ENCODE measurements at places on chromosomes 7 and 10. TPM values are rescaled to one million over a fixed set of nuclear protein-coding genes. Genes with fewer than 3 reads are reported as not detected.

GRCh38 chr10:31754803-31755624 lies 173.6 kb downstream of the ARHGAP12 start:
- no peak overlapping the region for H3K4me3 ChIP-seq
- peaks cover 23% of the 10 kb centered on the region for H3K4me1 ChIP-seq
- no peak overlapping the region for H3K27ac ChIP-seq
- no peaks in the 10 kb centered on the region for H3K36me3 ChIP-seq

GRCh38 chr10:32372000-32372875 lies 25.3 kb upstream of the EPC1 start:
- no peaks in the 10 kb centered on the region for H3K27me3 ChIP-seq
- peaks cover 4% of the 10 kb centered on the region for H3K36me3 ChIP-seq
- DNase-seq = no peak
- no peak overlapping the region for H3K4me3 ChIP-seq

The FKBP6 gene
- not detected for total RNA-seq

DNA sequence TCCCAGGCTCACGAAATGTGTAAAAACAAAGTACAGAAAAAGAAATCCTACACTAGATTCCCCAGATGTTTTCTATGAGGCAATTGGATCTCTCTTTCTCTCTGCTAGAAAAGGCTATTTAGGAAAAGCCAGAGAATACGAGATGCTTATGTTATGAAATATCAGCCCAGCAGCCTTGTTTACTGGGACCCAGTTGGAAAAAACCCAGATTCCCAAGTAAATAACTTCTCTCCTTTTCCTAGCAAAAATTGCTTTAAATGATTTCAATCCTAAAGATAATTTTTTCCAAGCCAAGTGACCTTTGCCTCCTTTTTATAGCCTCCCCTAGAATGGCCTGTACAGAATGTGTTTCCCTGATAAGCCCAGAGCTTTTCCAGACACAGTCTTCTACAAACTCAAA lies 199.3 kb downstream of the PLXNA4 start:
- H3K27me3 ChIP-seq = peaks cover 35% of the 10 kb centered on the region
- H3K27ac ChIP-seq = no peak overlapping the region
- no peaks in the 10 kb centered on the region for H3K36me3 ChIP-seq
- H3K4me1 ChIP-seq = no peaks in the 10 kb centered on the region
- DNase-seq = no peak

DNA sequence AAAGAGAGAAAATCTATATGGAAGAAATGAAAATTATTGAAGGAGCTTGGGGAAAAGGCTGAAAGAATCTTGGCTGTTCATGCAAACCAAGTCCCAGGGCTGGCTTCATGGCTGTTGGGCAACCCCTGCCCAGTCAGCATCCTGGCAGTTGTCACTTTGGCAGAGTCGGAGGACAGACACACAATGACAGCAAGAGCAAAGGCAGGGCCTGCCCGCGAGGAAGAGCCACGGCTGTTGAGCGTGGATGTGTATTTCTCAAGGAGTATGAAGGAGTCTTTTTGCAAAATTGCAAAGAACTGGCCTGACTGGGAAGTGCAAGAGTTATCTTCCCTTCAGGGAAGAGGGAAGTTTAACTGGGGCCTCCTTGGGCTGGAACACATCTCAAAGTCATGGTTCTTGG lies 11.7 kb downstream of the PTPRE start:
- H3K27ac ChIP-seq = no peak overlapping the region
- no peak overlapping the region for H3K4me3 ChIP-seq
- H3K4me1 ChIP-seq = peaks cover 11% of the 10 kb centered on the region
- H3K27me3 ChIP-seq = no peaks in the 10 kb centered on the region

DNA sequence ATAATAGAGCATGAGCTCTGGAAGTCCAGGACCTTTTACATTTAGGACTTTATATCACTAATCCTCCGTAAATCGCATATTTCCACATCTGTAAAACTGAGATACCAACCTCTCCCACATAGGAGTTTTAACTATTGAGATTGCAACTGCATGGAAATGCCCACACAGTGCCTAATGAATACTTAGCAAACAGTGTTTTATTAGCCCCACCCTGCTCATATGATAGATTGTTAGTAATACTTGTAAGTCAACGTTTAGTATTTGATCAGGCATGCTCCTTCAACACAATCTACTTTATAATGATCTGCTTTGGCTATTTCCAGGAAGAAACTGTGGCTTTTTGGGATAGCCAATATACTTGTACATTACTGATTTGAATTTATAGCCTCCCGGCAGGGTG lies 8.5 kb downstream of the PDZD8 start:
- H3K4me3 ChIP-seq = no peak overlapping the region
- peaks cover 4% of the 10 kb centered on the region for H3K27me3 ChIP-seq
- no peak overlapping the region for H3K27ac ChIP-seq
- H3K4me1 ChIP-seq = peaks cover 52% of the 10 kb centered on the region

DNA sequence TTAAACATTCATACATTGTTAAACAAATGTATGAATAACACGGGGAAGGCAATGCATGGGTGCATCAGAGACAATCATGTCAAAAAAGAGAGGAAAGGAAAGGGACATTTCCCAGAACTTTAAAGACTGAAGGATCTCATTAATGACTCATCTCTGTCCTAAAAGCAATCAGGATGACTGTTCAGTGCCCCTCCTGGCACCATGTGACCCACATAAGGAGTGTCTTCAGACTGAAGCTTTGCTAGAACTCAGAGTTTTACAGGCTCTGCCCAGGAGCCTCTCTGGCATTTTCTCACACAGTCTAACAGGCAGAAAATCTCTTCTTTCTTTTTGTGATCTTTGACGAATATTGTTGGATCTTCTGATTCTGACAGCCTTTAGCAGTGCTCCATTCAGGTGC lies 315.3 kb downstream of the OTUD1 start:
- no peaks in the 10 kb centered on the region for H3K27me3 ChIP-seq
- no peak overlapping the region for H3K4me3 ChIP-seq
- no peak for DNase-seq
- no peaks in the 10 kb centered on the region for H3K36me3 ChIP-seq

DNA sequence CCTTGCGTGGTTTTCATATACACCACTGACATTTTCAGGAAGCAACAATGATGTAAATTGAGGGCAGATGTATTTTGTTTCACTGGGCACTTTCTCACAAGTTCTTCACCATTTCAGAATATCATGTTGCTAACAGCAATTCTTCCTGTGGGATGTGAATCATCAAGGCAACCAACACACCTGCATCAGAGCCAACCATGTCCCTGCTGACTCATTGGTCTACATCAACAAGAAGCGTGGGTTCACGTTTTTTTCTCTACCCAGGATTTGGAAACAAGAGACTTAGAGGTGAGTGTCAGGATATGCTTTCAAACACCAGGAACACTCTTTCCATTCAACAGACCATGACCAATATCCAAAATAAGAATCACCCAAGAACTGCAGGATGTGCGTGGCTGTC lies 203.9 kb downstream of the TEX36 start:
- H3K27ac ChIP-seq = no peak overlapping the region
- no peaks in the 10 kb centered on the region for H3K4me1 ChIP-seq
- no peak overlapping the region for H3K4me3 ChIP-seq
- peaks cover 3% of the 10 kb centered on the region for H3K27me3 ChIP-seq

The RPEL1 gene
- total RNA-seq = not detected

The PRTFDC1 gene
- total RNA-seq = 0.57 TPM

- no peak overlapping the region for H3K4me3 ChIP-seq
- no peak overlapping the region for H3K27ac ChIP-seq
- H3K27me3 ChIP-seq = peaks cover 2% of the 10 kb centered on the region
- no peak for DNase-seq
Observed at GRCh38 chr7:20288036-20288435, 42.7 kb upstream of the ITGB8 start.

DNA sequence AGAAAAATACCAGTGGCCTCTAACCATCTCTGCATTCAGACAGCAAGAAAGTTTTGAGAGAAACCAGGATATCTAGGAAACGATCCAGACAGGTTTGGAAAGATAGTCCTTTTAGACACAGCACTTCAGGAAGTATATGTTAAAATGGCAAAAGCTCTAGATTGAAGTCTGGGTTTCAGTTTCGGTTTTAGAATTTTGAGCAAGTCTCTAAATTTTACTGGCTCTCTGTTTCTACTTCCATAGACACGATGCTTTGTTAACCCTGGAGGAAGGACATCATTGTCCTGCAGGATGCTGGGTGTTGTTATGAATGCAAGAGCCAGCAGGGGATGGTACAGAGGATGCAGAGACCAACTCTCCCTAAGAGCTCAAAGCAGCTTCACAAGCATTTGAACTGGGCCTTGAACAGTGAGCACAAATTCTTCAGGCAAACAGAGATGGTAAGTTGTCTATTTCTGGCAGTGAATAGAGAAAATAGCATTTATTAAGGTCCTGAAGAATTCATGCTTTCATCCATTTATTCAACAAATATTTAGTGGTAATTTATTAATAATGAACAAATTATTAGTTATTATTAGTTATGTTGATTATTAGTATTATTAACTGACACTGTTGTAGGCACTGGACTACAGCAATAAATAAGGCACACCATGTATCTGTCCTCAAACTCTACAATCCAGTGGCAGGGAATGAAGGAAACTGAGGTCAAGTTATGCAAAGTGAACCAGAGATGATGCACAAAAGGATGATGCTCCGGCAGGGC lies 152.7 kb upstream of the NRP1 start:
- H3K27me3 ChIP-seq = peaks cover 4% of the 10 kb centered on the region
- no peak for DNase-seq
- peaks cover 10% of the 10 kb centered on the region for H3K4me1 ChIP-seq
- no peak overlapping the region for H3K4me3 ChIP-seq
